ENCODE measurements at places on chromosomes 5 and 9. TPM values are rescaled to one million over a fixed set of nuclear protein-coding genes. Genes with fewer than 3 reads are reported as not detected.

GNA14 gene
- 1.1 TPM for total RNA-seq

TOR4A gene
- 48.9 TPM for total RNA-seq

KCNN2 gene
- not detected for total RNA-seq

EPB41L4A gene
- 13.4 TPM for total RNA-seq

C8G gene
- total RNA-seq, result 4.4 TPM

TRIM7 gene
- total RNA-seq, result 10.4 TPM

ADCY2 gene
- total RNA-seq, result not detected

ARSI gene
- total RNA-seq, result 3.2 TPM

LHX3 gene
- 0.22 TPM for total RNA-seq

B4GALT1 gene
- total RNA-seq, result 75.6 TPM

IFNA2 gene
- total RNA-seq, result not detected

CARD9 gene
- total RNA-seq, result 14.0 TPM

- H3K4me1 ChIP-seq, result no peaks in the 10 kb centered on the region
- H3K27ac ChIP-seq, result no peak overlapping the region
- no peaks in the 10 kb centered on the region for H3K27me3 ChIP-seq
- no peaks in the 10 kb centered on the region for H3K36me3 ChIP-seq
- H3K4me3 ChIP-seq, result no peak overlapping the region
- no peak for DNase-seq
Observed at GRCh38 chr9:108400297-108400696, 455.5 kb downstream of the ACTL7B start.

DNA sequence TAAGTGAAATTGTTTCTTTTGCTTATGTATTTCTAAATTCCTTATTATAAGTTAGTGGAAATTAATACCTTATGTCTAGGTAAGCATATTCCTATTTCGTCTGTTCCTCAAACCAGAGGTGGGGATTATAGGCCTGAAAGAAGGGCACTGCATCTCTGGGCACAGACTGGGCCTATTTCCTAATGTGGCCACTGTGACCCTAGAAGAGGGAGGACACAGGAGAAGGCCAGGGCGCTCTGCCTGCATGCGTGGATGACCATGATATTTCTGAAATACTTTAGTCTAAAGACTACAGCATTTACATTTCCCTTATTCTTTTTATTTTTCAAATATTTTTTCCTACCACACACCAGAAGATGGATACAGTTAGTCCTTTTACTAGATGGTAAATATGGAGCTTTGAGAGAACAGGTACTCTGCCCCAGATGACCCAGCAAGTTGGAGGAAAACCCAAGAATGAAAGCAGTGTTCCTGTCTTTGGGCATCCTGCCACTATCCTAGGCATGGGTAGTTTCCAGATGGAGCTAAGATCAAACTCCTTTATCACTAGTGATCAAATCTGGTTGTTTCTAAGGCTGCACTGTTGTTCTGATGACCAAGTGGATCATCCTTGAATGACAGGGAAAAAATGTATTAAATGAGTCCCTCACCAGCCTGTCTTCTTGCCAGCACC is 27.8 kb downstream of the RUSC2 start:
- no peak overlapping the region for H3K4me3 ChIP-seq
- peaks cover 76% of the 10 kb centered on the region for H3K4me1 ChIP-seq
- no peaks in the 10 kb centered on the region for H3K27me3 ChIP-seq
- DNase-seq, result no peak
- H3K27ac ChIP-seq, result peak overlapping the region; percentile 89

DNA sequence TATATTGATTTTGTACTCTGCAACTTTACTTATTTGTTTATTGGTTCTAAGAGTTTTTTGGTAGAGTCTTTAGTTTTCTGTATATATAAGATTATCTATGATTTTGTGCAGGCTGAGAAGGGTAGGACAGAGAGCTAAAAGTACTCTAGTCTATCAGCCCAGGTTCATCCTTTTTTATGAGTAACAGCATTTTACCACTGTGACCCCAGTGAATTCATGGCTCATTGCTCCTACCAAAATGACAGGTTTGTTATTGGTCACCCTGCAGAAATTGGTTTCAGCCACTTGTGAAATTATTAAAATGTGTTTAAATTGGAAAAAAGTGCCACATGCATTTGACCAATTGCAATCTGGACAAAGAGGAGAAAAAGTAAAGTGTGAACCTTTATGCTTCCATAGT is 421.4 kb upstream of the DAB2 start:
- H3K27me3 ChIP-seq, result no peaks in the 10 kb centered on the region
- H3K36me3 ChIP-seq, result no peaks in the 10 kb centered on the region
- no peak overlapping the region for H3K4me3 ChIP-seq

- no peaks in the 10 kb centered on the region for H3K27me3 ChIP-seq
- peaks cover 36% of the 10 kb centered on the region for H3K4me1 ChIP-seq
- peaks cover 17% of the 10 kb centered on the region for H3K36me3 ChIP-seq
- no peak overlapping the region for H3K4me3 ChIP-seq
- no peak for DNase-seq
- peak overlapping the region; percentile 85 for H3K27ac ChIP-seq
Observed at GRCh38 chr5:136051486-136052220, 22.9 kb downstream of the TGFBI start.

GRCh38 chr5:116626272-116626723 is 51.7 kb upstream of the SEMA6A start:
- no peak overlapping the region for H3K27ac ChIP-seq
- peaks cover 46% of the 10 kb centered on the region for H3K27me3 ChIP-seq
- no peak for DNase-seq
- H3K4me1 ChIP-seq, result no peaks in the 10 kb centered on the region
- H3K4me3 ChIP-seq, result no peak overlapping the region

- no peak for DNase-seq
- no peaks in the 10 kb centered on the region for H3K36me3 ChIP-seq
- no peak overlapping the region for H3K4me3 ChIP-seq
- H3K27ac ChIP-seq, result no peak overlapping the region
- no peaks in the 10 kb centered on the region for H3K27me3 ChIP-seq
- no peaks in the 10 kb centered on the region for H3K4me1 ChIP-seq
Observed at GRCh38 chr9:118984607-118985006, 384.6 kb downstream of the BRINP1 start.

DNA sequence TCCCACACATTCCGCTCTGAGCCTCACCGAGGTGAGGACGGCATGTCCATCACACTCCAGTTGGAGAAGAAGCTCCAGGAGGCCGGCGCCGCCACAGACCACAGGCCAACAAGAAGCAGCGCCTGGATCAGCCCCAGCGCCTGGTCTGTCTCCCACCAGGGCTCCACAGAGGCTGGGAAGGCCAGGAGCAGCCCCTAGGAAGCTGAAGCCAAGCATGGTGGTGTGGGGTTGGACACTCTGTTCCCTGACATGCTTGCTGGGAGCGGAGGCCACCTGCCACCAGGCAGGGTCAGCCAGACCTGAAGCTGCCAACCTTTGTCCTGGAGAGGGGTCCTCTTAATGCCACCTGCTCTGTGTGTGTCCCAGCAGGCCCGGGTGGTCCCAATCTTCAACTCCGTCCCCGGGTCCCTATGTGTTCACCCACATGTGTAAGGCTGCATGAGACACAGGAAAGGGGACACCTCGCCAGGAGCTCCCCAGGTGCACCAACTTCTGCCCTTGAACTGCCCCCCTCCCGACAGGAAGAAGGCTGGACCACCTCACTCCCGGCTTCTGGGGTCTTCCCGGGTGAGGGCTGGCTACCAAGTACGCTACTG is 140.1 kb upstream of the PPP1R26 start:
- peaks cover 98% of the 10 kb centered on the region for H3K27me3 ChIP-seq
- H3K4me1 ChIP-seq, result no peaks in the 10 kb centered on the region
- DNase-seq, result no peak
- H3K27ac ChIP-seq, result no peak overlapping the region
- no peak overlapping the region for H3K4me3 ChIP-seq

GRCh38 chr5:131357739-131358561 is 94.1 kb downstream of the CDC42SE2 start:
- no peak overlapping the region for H3K4me3 ChIP-seq
- no peaks in the 10 kb centered on the region for H3K36me3 ChIP-seq
- DNase-seq, result no peak
- H3K4me1 ChIP-seq, result no peaks in the 10 kb centered on the region
- no peak overlapping the region for H3K27ac ChIP-seq

GRCh38 chr5:41787265-41787664 is 83.0 kb downstream of the OXCT1 start:
- no peak for DNase-seq
- no peaks in the 10 kb centered on the region for H3K36me3 ChIP-seq
- H3K4me3 ChIP-seq, result no peak overlapping the region
- peaks cover 14% of the 10 kb centered on the region for H3K4me1 ChIP-seq
- no peaks in the 10 kb centered on the region for H3K27me3 ChIP-seq

- no peak for DNase-seq
- no peak overlapping the region for H3K4me3 ChIP-seq
- peaks cover 5% of the 10 kb centered on the region for H3K27me3 ChIP-seq
- no peak overlapping the region for H3K27ac ChIP-seq
- no peaks in the 10 kb centered on the region for H3K4me1 ChIP-seq
Observed at GRCh38 chr9:84839541-84839940, 170.0 kb downstream of the NTRK2 start.

DNA sequence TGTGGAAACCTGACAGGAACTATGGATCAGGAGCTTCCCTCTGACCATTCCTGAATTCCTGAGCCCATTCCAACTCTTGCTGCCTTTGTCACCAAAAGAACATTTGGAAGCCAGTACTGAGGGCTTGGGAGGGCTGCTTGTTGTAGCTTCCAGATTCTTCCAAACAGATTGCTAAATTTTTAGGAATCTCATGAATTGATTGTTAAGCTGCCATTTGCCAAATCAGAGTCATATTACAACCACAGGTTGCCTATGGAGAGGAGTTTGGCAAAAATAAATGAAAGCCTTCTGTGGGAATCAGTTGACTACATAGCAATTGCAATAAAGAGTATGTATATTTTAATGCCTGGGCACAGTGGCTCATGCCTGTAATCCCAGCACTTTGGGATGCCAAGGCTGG is 39.2 kb upstream of the SLC28A3 start:
- no peaks in the 10 kb centered on the region for H3K36me3 ChIP-seq
- H3K27me3 ChIP-seq, result no peaks in the 10 kb centered on the region
- DNase-seq, result no peak

DNA sequence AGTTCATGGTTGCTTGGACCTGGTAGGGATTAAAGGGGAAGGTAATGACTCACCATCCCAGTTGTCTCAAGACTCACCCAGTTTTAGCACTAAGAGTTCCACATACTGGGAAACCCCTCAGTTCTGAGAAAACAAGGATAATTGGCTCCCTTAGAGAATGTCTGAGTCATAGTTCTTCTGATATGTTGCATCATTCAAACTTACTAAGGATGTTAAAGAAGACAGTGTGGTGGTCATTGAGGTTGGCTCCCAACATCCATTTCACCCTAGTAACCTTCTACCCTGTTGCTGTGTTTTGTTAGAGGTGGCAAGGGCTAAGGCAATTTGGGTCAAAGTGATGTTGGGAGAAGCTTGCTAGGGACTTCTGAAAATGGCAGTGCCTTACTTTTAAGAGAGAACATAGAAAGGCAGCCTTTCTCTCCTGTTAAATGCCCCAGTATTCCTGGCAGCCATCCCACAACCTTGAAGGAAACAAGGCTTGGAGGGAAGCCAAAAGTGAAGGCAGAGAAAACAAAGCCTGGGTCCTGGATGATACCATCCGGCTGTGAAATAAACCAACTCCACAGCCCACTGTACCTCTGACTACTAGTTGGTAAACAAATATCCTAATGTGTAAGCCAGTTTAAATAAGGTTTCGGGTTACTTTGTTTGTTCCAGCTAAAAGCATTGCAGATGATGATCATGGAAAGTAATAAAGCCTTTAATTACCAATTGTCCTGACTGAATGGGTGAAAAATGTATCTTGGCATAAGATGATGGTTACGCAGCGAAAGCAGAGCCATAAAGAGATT is 80.4 kb upstream of the ADAMTSL1 start:
- H3K36me3 ChIP-seq, result no peaks in the 10 kb centered on the region
- peak overlapping the region; percentile 95 for H3K27ac ChIP-seq
- H3K4me1 ChIP-seq, result peaks cover 28% of the 10 kb centered on the region

- no peak overlapping the region for H3K27ac ChIP-seq
- no peaks in the 10 kb centered on the region for H3K36me3 ChIP-seq
- H3K4me1 ChIP-seq, result peaks cover 8% of the 10 kb centered on the region
- no peak overlapping the region for H3K4me3 ChIP-seq
- H3K27me3 ChIP-seq, result no peaks in the 10 kb centered on the region
Observed at GRCh38 chr5:54324651-54325271, 14.4 kb upstream of the ARL15 start.

GRCh38 chr5:73321757-73322436 is 126.7 kb downstream of the FOXD1 start:
- no peaks in the 10 kb centered on the region for H3K36me3 ChIP-seq
- DNase-seq, result peak; percentile 50
- peak overlapping the region; percentile 90 for H3K27ac ChIP-seq
- H3K27me3 ChIP-seq, result no peaks in the 10 kb centered on the region

DNA sequence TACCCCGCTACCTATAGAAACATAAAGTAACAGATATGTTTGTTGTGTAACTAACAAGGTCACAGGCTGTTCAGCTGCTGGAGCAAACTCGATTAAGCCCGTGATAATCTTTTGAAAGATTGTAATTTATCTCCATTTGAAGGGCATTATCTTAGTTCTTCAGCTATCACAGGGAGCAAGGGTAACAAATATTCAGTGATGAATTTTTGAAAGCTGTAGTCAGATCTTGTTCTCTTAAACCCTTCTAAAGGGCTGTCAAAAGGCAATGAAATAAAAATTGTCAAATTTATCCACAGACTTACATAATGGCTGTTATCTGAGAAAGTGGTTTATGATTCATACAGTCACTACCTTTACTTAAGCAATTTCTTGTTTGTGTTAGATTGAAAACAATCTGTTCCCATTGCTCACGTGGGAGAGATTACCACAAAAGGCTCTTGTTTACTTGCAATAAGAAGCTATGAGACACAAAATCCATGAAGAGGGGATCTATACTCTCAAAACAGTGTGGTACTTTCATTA is 78.3 kb upstream of the ZNF608 start:
- H3K27me3 ChIP-seq, result no peaks in the 10 kb centered on the region
- DNase-seq, result peak; percentile 92
- H3K36me3 ChIP-seq, result no peaks in the 10 kb centered on the region
- H3K4me1 ChIP-seq, result peaks cover 16% of the 10 kb centered on the region
- H3K4me3 ChIP-seq, result no peak overlapping the region

DNA sequence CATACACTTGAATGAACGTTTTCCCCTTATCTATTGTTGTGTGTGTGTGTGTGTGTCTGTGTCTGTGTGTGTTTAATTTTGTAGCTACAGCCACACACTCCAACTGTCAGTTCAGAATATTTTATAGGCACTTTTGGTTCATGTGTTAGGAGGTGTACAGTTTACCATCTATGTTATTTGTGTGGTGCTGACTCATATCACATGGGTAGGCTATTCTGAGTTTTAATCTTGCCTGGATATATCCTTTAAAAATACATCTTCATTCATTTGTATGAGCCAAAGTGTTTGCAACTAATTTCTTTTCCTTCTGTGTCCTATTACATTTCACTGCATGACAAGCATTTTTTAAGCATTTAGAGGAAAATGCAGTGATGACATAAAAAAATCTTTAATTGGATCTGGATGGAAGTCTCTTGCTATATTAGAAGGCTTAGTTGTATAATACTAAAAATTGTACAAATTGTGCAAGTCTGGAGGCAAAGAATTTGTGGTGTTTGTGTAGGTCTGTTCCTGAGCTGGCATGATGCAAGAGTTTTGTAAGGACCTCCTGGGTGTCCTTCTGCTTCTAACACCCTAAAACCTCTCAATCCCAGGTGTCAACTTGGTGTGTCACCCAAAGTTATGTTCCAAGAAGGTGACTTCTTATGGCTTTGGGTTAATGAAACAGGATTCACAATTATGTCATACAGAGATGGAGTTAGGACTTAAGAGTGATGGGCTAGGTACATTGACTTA is 52.4 kb upstream of the HMHB1 start:
- no peaks in the 10 kb centered on the region for H3K27me3 ChIP-seq
- H3K4me1 ChIP-seq, result no peaks in the 10 kb centered on the region
- H3K27ac ChIP-seq, result no peak overlapping the region
- no peak overlapping the region for H3K4me3 ChIP-seq
- H3K36me3 ChIP-seq, result no peaks in the 10 kb centered on the region
- no peak for DNase-seq

- no peak overlapping the region for H3K4me3 ChIP-seq
- DNase-seq, result peak; percentile 36
Observed at GRCh38 chr5:138334867-138335447, 3.1 kb upstream of the FAM53C start.

Measured in PC-9 (cell line).